ENCODE measurements at places on chromosomes 1 and 21.

GRCh38 chr1:3116560-3116959 is 47.6 kb downstream of the PRDM16 start:
- DNase-seq: no peak

DNA sequence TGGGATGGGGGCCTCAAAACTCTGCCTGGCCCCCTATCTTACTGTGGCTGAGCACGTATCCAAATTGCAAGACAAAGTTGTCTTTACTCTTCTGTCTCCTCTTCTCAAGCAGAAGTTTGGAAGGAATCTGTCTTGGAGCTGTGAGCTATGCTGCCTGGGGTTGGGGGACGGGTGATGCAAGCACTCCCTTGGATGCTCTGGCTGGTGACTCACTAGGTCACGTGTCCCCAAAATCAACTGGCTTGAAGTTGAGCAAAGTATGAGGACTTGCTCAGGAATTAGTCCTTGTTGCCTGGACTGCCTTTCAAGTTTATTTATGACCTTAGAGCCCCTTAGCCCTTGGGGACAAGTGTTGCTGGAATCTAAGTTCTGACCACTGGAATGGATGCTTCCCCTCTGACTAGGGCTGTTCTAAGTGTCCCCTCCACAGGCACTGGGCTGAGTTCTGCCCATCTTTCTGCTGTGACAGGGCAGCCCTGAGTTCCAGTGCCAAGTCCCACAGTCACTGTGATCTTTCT is 269.5 kb downstream of the HHAT start:
- peak; percentile 55 for DNase-seq

DNA sequence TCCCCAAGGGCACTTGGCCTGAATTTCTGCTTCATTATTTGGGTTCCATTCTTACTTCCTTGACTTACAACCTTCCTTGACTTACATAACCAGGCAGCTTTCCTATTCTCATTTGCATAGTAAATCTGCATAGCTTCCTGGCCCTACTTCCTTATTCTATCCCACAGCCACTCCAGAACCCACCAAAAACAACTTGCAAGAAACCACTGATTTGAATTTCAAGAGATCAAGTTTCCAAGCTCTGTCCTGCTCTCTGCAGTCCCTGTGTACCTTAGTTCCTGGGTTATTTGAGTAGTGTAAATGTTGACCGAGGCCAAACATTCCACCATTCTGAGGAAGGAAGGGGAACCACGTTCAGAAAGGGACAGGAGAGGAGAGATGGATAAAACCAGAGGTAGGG is 603.3 kb downstream of the PTPRC start:
- DNase-seq: no peak

GRCh38 chr1:63621075-63621474 is 27.9 kb downstream of the PGM1 start:
- DNase-seq: no peak

DNA sequence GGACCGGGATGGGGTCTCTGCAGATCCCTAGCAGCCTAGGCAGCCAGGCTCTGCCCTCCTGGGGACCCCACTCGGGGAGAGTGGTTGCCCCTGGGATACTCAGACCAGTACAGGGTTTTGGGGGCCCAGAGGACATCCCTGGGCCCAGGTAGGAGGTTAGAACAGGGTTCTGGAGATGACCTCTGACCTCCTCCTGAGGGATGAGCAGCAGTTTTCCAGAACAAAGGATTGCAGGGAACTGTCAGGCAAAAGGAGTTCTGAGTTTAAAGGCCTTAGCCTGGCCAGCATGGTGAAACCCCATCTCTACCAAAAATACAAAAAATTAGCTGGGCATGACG is 20.4 kb upstream of the VPS13D start:
- DNase-seq: no peak

GRCh38 chr1:75470448-75470847 is 140.5 kb downstream of the SLC44A5 start:
- no peak for DNase-seq

DNA sequence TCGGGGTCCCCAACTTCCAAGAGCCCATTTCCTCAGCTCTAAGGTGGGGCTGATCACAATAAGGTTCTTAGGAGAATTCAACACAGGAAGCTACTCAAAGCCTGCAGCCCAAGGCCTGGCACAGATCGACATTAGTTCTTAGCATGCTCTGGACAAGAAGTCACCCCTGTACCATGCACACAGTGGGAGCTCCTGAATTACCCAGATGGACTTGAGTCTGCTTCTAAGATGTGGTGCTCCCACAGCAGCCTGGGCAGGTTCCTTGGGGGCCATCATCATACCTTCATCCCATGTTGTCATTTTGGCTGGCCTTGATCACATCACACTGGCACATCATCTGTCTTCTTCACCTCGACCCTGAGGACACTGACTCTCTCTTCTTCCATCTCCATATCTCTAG is 153.3 kb upstream of the VAMP3 start:
- DNase-seq: no peak

DNA sequence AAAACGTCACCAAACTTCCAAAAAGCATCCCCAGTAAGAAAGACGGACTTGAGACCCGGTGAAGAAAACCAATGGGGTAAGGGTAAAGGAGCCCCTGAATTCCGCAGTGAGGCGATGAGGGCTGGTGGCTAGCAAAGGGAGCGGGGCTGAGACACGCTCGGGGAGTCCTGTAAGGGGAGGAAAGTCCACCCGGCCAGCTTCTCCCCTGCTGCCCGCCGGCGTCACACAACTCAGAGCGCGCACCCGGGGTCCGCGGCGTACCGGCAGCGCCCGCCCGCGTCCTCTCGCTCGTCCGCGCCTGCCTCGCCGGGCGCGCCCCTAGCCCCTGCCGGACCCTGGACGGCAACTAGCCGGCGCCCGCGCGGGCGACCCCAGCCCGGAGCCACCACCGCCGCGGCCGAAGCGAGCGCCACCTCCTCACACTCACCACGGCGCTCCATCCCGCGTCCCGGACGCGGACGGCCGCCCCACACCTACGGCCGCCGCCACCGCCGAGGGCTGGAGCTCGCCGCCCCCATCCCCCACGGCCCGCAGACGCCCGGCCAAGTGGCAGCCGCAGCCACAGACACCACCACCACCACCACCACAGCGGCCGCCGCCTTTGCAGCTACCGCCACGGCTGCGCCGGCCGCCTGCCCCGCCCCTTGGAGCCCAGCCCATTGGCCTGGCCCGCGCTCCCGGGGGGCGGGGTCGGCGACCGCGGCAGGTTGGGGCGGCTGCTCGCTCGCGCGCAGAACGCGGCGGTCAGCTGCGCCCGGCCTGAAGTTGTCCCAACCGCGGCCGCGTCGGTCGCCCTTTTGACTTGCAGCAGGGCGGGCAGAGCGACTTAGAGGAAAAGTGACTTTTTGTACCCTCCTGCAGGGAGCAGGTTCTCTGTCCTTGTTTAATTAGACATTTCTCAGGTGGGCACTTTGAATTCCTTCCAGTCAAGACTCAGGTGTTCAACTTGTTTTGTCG is 10.0 kb upstream of the ARHGAP29 start:
- DNase-seq: no peak

DNA sequence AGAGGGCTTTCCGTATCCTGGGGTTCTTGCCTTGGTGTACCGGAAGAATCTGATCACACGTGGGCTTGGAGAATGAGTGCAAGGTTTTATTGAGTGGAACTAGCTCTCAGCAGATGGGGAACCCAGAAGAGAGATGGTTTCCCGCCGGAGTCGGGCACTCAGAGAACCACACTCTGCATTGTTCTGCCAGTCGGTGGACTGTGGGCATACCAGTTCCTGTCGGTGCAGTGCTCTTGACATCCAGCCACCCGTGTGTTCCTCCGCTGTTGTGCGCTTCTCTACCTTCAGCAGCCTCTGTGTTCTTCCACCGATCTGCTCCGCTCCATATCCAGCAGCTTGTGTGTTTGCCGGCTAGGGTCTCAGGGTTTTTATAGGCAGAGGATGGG is 10.8 kb upstream of the PPIE start:
- no peak for DNase-seq

DNA sequence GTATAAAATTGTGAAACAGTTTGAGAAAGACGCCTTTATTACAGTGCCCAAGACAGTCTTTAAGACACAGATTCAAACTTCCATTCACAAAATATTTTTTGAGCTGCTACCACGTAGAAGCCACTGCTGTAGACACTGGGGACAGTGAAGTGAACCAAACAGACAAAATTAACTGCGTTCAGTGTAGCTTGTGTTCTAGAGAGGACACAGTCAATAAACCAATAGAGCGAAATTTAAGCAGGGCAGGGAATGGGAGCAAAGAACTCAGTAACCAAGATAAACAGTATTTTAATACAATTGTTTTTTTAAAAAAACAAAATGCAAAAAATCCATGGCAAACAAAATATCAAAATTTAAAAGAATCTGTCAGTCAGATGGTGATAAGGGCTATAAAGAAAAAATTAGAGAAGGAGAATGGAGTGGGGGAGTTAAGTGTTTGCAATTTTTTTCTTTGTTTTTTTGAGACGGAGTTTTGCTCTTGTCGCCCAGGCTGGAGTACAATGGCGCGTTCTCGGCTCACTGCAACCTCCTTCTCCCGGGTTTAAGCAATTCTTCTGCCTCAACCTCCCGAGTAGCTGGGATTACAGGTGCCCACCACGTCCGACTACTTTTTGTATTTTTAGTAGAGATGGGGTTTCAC is 719 bp upstream of the PARS2 start:
- DNase-seq: no peak

GRCh38 chr21:44576025-44576420 is 2.5 kb downstream of the KRTAP10-4 start:
- no peak for DNase-seq

- DNase-seq: no peak
Observed at GRCh38 chr1:58308206-58308605, 238.3 kb downstream of the OMA1 start.

GRCh38 chr1:78673120-78673519 is 23.5 kb downstream of the IFI44 start:
- no peak for DNase-seq

GRCh38 chr1:160018900-160019299 is 12.9 kb downstream of the PIGM start:
- no peak for DNase-seq

- no peak for DNase-seq
Observed at GRCh38 chr1:181128592-181129497, 40.3 kb downstream of the IER5 start.

GRCh38 chr1:230901671-230902070 is 33.4 kb upstream of the C1orf198 start:
- DNase-seq: no peak

GRCh38 chr1:81420760-81421159 is 380.0 kb upstream of the ADGRL2 start:
- no peak for DNase-seq

DNA sequence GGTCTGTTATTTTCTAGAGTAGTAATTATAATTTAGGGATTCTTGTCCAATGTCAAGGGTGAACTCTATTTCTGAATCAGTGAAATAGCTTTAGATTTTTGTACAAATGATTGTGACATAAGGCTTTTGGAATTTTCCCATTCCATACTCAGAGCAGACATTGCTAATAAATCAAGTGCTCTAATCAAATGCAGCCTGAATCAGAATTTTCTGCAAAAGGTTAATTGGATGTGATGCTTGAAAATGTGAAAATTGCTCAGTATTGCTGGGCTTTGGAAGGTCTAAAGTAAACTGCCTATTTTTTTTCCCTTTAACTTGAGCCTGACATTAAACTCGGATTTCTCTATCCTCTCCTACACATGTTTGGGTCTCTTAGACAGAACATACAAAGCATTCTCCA is 23.2 kb downstream of the SGIP1 start:
- no peak for DNase-seq

DNA sequence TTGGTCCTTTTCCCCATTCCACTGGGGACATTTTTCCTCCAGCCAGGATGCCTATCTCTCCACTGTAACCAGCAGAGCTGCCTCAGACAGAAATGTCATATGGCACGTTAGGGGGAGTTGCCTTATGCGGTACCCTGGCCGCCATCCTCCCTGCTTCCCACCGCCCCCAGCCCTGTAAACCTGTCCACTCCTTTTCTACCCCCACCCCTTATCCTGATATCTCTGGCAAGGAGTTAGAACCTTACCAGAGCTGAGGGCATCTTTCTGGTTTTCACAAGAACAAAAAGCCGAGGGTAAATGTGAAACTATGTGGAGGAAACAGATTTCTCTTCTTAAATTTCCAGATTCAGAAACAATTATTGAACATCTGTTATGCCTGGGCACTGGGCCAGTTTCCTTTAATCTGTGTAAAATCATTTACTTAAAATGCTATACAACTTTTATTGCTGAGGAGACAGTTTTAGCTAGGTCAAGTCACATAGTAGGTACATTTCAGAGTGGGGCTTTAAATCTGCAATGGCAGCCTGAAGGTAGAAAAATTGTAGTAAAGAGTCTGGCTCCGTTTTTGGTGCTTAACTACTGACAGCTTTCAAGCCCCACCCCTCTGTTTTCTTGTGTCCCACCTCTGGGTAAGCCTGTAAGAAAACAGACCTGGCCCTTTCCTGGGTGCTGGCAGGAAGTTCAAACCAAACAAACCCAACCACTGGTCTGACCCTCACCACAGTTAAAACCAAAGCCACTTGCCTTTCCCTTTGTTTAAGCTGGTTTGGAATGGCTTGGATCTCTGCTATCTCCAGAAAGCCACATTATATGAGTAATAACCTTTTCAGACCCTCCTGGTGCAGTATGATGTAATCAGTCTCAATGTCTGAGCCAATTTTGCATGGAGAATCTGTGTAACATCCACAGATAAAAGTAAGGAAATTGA is 319.0 kb downstream of the HHAT start:
- DNase-seq: no peak

- peak; percentile 17 for DNase-seq
Observed at GRCh38 chr1:170114906-170115305, 30.9 kb upstream of the NTMT2 start.

GRCh38 chr21:33231526-33231925 is 1.8 kb downstream of the IFNAR2 start:
- no peak for DNase-seq

GRCh38 chr1:98500324-98500723 is 161.2 kb upstream of the SNX7 start:
- no peak for DNase-seq

- DNase-seq: no peak
Observed at GRCh38 chr1:59014827-59015226, 231.0 kb upstream of the JUN start.

DNA sequence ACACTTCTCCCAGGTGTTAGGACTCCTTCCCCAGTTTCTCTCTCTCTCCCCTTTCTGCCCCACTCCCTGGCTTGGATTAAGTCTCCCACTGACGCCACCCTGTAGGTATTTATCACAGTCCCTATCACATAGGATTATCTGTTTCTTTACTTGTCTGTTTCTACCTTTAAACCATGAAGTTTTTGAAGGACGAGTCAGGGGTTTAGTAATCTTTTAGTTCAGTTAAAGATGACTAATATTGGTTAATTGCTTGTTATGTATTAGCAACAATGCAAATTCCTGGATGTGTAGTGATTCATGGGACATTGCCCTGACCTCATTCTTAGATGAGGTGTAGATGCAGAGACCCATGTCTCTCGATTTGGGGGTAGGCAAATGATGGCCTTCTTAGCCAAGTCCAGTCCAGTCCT is 6.4 kb downstream of the LAMC1 start:
- no peak for DNase-seq

DNA sequence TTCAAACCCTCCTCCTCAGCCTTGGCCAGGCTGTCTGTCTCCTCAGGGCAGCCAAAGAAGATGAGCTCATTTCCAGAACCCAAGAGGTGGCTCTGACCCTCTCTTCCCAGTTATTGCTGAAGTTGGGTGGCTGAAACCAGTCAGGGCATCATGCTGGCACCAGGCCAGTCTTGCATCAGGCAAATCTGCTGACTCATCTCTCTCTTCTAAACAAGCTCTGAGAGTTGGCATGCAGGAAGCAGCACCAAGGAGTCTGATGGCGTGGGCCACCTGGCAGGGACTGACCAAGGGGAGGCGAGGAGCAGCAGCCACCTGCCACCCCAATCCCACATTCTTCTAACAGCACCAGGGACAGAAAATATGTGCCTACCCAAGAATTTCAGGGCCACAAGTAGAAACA is 104.8 kb upstream of the ATP1A1 start:
- DNase-seq: no peak

GRCh38 chr21:42735944-42736343 is 82.5 kb downstream of the PDE9A start:
- no peak for DNase-seq
